ENCODE measurements at places on chromosomes 1 and 21. TPM values are rescaled to one million over a fixed set of nuclear protein-coding genes. Genes with fewer than 3 reads are reported as not detected.

DNA sequence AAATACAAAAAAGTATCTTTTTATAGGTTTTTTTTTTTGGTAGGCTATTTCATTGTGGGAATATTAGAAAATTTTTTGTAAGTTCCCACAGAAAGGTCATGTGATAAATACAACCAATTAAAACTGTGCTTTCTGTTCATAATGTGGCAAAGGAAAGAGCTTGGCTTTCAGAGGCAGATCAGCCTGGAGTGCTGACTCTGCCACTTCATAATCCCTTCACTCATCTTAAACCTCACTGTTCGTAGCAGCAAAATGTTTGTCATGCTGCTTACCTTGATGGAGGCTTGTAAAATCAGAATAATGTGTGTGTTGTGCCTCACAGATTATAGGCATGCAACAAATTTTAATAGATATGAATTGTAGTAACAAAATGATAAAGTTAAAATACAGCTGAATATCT, 176.8 kb downstream of the ZP4 start:
- DNase-seq, result no peak

The LHX8 gene
- 2.9 TPM for total RNA-seq

DNA sequence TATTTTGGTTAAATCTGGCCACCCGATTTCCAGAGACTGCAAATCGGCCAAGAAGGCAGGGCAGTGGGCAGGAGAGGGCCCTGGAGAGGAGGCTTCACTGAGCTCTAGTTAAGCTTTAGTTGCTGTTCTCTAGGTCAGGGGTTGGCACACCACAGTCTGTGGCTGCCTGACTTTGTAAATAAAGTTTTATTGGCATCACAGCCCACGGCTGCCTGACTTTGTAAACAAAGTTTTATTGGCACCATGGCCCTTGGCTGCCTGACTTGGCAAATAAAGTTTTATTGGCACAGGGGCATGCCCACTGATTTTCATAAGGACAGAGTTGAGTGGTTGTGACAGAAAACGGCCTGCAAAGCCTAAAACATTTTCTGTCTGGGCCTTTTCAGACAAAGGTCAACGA, 19.7 kb downstream of the AJAP1 start:
- no peak for DNase-seq

The KAZN gene
- 13.8 TPM for total RNA-seq

DNA sequence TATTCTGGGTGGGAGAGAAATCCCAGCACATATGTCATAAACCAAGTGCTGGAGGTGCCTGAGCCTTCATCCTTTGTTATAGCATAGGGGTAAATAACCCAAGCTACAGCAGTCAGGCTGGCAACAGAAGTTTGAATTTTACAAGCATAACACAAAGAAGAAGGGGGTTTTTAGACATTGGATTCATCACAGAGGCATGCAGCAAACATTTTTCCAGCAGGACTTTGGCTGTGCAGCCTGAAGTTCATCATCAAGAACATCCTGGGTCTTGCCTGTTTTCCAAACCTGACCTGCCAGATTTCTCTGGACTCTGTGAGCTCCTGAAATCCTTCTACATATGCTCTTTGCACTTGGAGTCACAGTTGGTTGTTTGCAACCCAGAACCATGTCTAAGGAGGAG, 16.2 kb downstream of the PTGER3 start:
- no peak for DNase-seq

DNA sequence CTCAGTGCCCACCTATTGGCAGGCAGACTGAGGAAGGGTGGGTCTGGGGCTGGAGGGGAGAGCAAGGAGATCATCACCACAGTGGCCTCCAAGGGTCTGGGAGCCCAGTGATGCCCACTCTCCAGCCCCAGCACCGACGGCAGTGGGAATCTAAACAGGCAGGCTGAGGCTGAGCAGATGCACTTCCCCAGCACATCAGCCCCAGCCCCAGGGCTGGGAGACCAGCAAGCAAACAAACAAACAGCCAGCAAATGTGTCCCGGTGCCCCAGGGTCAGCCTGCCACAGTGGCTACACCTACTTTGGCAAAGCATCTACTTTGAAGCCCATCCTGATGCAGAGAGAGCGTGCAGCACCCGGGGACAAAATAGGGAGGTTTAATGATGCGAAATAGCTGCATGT, 216.3 kb upstream of the ZC3H12A start:
- no peak for DNase-seq

- DNase-seq, result no peak
These were observed 357.0 kb downstream of the GPATCH2 start for GRCh38 chr1:217273866-217274265.

The AMY1B gene
- not detected for total RNA-seq

The LCE2C gene
- not detected for total RNA-seq

GRCh38 chr1:36088265-36088576, 471 bp upstream of the ADPRS start:
- DNase-seq, result no peak

DNA sequence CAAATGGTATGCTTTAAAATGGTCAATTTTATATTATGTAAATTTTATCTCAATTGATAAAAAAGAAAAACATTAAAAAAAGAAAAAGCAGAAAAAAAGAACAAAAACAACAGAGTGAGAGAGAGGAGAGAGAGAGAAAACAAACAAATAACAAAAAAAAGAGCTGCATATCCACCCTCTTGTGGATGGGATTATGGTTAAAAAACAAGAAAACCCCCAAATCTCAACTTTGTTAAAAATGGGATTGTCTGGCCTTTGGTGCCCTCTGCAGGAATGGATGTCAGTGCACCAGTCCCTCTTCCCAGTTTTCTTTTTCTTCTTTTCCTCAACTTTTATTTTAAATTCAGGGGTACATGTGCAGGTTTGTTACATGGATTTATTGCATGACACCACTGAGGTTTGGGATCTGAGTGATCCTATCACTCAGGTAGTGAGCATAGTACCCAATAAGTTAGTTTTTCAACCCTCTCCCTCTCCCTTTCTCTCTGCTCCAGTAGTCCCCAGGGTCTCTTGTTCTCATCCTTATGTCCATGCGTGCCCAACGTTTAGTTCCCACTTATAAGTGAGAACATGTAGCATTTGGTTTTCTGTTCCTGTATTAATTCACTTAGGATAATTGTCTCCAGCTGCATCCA, 28.1 kb downstream of the RNF187 start:
- DNase-seq, result peak; percentile 38

DNA sequence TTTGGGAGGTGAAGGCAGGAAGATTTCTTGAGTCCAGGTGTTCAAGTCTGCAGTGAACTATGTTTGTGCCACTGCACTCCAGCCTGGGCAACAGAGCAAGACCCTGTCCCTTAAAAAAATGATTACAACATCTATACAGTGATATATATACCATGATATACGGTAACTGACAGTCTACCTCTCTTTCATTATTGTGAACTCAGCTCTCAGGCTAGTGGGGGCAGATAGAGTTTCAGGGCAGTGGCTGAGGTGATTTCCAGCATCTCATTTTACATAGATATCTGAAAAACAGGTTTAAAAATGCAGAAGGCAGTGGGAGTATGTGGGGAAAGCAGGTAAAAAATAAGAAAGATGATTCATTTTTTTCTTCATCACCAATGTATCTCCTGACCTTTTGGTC, 8.1 kb upstream of the NTNG1 start:
- no peak for DNase-seq

The LIN9 gene
- 13.9 TPM for total RNA-seq

DNA sequence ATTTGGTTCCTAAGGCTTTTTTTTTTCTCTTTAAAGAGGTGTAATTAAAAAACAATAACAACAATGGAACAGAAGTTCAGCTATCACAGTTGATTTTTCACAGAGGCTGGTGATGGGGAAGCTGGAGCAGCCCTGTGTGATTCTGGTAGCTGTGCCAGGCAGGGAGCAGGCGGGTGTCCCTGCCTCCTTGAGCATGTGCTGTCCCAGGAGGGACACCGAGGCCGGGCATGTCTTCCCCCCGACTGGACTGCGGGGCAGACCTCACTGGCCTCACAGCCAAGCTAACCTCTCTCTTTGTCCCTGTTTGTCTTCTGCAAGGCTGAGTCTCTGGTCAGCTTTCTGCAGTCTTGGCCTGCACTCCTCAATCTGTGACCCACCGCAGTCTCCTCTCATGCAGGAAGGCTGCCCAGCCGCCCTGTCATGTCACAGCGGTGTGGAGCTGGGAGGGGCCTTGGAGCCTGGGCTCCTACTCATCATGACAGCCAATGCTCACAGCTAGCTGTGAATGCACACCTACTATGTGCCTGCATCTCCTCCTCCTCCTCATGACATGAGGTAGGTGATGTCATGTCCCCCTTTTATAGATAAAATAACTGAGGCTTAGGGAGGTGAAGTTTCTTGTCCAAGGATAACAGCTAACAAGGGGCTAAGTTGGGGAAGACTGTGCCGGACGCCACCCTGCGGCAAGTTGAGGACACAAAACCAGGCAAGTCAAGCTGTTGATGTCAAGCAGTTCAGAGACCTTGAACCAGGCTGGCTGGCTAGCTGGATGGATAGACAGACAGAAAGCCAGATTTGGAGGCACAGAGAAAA, 10.3 kb upstream of the ACTL8 start:
- DNase-seq, result peak; percentile 33

- peak; percentile 89 for DNase-seq
These were observed 26.1 kb downstream of the ZP4 start for GRCh38 chr1:237864338-237865244.

DNA sequence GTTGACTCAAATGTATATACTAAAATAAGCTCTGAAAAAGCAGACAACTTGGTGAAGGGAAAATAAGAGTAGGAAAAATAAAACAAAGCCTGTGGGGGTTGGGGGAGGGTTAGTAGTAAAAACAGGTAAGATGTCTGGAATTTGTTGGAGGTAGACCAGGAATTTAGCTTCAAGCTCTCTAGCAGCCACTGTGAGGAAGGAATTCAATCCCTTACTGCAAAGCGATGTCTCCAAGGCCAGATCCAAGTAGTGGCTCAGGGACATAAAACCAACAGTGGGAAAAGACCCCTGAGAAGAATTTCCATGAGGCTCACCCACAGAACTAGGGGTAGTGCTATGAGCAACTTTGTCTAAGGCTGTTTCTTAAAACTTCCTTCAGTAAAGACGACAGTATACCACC, 7.8 kb downstream of the ANGPTL7 start:
- DNase-seq, result no peak

- no peak for DNase-seq
These were observed 2.4 kb downstream of the BEST4 start for GRCh38 chr1:44785501-44786137.

- DNase-seq, result peak; percentile 33
These were observed 2.9 kb upstream of the CCN1 start for GRCh38 chr1:85577419-85578320.

DNA sequence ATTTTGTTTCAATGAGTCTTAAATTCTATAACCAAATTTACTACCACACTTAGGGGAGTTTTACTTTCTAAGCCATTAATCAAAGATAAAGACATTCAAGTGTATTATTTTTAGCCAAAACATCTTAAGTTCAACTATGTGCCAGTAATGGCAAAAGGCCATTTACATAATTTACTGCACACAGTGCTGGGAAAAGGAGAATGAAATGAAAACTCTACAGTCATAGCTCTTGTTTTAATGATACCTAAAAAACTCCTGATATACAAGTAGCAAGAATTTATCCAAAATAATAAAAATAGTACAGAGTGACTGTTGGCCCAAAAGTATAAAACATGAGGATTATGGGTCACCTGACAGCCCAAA, 42.4 kb upstream of the C1orf198 start:
- no peak for DNase-seq

- DNase-seq, result no peak
These were observed 228.4 kb upstream of the COA6 start for GRCh38 chr1:234144901-234145300.

The KRTAP23-1 gene
- total RNA-seq, result not detected

GRCh38 chr1:61506236-61506635, 218.7 kb downstream of the TM2D1 start:
- no peak for DNase-seq

DNA sequence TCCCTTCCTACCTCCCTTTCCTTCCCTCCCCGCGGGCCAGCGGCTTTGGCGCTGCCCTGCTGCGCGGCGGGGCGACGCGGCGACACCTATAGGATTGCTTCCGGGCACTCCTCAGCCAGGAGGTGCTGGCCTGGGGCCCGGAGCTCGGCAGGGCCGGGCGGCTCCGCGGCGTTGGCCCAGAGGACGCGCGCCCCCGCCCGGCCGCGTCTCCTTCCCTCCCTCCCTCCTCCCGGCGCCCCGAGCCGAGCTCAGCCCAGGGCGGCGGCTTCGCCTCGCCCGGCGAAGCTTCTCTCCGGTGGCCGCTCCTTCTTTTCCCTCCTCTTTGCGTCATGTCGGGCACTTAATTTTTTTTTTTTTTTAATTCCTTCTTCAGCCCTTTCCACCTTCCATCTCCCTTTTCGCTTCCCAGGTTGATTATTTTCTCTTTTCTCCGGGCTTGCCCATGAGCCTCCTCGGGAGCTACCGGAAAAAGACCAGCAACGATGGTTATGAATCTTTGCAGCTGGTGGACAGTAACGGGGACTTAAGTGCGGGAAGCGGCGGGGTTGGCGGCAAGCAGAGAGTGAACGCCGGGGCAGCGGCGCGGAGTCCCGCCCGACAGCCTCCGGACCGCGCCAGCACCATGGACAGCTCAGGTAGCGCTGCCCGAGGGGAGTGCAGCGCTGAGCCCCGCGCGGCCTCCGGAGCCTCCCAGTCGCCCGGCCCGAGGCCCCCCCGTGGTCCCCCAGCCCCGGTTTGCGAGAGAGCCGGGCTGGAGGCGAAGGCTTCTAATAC, at the start of gene DNAJC6:
Gene DNAJC6 (plus strand): TSS at position 240 of the 774 bp plus-strand sequence. CDS start 203 bp downstream, at position 443.
- peak; percentile 72 for DNase-seq

The ERICH3 gene
- 19.5 TPM for total RNA-seq

DNA sequence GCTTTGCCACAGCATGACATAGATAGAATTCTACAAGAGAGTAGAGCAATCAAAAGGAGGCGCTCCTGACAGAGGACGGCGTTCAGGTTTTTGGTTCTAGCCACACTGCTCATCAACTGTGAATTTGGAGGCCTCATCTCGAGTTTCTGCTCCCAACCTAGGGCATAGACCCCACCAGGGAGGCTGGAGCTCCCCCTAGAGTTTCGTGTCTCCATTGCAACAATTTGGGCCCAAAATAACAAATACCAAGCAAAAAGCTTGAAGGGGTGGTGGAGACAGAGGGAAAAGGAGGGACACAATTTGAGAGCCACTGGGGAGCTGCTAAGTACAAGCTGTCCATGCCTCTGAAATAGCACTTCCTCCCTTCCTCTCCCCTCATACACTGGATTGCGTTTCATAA, 297.0 kb downstream of the GPATCH2 start:
- peak; percentile 45 for DNase-seq

DNA sequence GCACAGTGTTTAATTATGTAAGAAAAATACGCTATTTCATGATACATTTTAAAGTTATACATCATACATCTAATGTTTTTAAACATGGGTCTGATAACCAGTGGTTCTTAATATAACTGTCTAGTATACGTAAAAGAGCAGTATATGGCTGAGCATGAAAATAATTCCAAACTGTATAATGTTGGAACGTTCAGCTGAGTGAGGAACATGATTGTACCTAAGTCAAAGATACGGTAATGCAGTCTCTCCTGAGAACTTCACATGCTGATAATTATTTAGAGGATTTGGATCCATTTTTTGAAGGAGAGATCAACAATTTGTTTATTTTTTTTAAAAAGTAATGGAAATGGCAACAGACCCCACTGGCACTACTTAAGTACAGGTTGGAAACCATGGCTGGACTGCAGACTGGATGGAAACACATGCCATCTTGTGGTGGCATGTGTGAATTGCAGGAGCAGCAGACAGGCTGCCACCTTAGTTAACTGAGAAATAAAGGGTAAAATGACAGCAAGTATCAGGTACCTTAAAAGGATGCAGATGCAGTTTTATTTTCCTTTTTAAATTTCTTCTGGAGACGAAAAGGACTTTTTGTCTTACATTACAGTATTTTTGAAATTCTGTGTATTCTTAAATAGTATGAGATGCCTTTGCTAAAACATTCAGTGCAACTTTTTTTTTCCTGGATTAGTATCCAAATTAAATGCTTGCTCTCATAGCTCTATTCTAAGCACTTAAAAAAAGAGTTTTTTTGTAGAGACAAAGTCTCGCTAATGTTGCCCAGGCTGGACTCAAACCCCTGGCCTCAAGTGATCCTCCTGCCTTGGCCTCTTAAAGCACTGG, 73.8 kb downstream of the MTR start:
- peak; percentile 63 for DNase-seq

The LCE3D gene
- total RNA-seq, result not detected

Data from testis (tissue), 5 donors.